ENCODE measurements at places on chromosomes 16 and 17.

DNA sequence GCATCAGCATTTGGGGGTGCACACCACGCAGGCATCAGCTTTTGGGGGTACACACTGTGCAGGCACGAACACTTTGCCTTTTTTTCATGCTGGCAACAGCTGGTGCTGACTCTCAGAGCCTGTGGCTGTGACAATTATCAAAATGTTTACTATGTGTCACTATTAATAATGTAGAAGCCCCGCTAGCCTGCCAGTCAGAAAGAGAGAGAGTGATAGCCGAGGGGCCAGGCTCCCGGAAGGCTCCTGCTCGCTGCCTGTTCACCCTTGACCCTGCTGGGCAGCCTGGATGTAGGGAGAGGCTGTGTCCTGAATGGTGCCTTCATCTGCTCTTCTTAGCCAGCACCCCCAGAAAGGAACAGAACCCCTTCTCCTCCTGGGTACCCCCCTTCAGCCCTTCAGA, 61.9 kb downstream of the SDK2 start:
- no peak for DNase-seq

- no peak for DNase-seq
Observed at GRCh38 chr17:64232466-64233262, 30.4 kb downstream of the TEX2 start.

- peak; percentile 27 for DNase-seq
Observed at GRCh38 chr16:19875900-19876299, 8.7 kb downstream of the GPRC5B start.

GRCh38 chr17:55350825-55351205, 70.8 kb downstream of the MMD start:
- DNase-seq: no peak

- DNase-seq: no peak
Observed at GRCh38 chr17:50213026-50214022, 11.9 kb upstream of the COL1A1 start.

DNA sequence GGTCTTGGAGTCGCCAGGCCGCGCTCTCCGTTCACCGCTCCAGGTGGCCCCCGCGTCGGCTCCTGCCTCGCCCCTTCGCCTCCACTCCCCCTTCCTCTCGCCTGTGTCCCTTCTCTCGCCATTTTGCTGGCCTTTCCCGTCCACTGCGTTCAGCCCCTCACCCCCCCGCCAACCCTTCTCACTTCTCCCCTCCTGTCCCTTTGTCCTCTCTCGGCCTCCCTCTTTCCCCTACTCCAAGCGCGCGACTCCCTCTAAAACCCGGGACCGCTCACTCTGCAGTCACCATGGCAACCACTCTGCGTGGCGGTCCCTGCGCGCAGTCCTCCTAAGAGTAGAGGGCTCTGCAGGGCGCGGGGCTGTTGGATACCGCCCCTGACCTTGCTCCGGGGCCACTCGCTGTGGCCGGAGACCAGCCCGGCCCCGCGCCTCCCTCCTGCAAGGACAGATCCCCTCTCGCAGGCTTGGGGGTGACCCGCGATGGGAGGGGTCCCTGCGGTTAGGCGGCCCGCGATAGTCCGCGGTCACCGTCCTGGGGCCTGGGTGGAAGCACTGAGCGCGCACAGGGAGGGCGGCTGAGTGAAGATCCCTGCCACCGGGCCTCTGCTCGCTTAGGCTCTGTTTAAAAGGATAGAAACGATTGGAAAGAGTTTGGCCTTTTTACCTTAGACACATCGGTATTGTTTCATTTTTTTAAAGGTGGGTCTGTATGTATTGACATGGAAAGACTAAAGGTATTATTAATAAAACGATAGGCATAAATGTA, 454 bp downstream of the CCDC40 start:
- peak; percentile 12 for DNase-seq

DNA sequence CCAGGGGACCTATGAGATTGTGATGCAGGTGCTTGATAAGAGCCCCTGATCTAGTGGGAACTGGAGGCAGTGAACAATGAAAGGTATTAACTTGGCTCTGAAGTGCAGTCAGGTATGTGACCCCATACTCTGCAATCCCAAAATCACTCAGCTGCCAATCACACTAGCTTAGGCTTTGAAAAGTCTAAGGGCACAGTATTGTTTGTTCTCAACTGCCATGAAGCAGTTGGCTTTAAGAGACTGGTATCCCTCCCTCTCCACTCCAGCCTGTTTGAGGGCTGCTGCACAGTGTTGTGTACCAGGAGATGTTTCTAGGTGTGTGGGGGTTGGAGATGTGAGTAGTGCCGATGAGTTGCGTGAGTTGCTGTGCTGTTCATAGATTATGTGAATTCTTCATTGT, 2.4 kb downstream of the YPEL2 start:
- peak; percentile 50 for DNase-seq

DNA sequence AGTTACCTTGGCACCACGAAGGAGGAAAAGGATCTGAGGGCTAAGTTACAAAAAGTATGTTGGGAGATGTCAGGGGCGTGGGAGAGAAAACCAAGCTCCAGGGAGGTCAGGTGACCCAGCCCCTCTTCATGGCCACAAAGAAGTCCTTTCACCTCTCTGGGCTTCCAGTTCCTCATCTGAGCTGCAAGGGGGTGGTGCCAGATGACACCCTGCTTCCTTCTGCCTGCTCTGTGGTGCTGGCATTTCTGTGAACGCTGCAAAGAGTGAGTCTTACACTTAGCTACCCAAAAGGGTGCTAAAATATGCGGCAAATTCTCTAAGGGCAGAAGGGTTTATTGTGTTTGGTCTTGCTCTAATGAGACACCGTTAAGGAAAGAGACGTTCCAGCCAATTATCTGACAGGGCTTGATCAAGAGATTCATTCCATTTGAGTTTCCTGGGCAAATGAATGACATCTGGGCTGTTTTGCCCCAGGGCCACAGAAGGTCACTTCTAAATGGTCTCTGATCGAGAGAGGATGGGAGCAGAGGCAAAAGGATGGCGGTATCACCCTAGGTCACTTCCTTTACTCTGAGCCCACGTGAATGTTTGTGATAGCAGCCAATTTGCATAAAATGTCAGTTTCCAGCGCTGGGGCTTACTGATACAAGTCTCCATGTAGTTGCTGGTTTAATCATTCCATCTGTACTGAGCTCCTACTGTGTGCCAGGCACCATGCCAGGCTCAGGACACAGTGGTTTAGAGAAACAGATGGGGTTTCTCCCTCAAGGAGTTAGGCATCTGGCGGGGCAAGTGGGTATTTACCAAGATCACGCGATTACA, 210.2 kb downstream of the KATNIP start:
- DNase-seq: peak; percentile 73

- no peak for DNase-seq
Observed at GRCh38 chr17:68600067-68600930, 868 bp downstream of the FAM20A start.

Measured in pons (tissue), 1 donor.